ENCODE measurements at places on chromosomes 3 and 15.

- no peak for DNase-seq
These were observed 117.5 kb upstream of the ARHGEF3 start for GRCh38 chr3:56919137-56919796.

GRCh38 chr15:94130504-94130903 is 100.9 kb upstream of the MCTP2 start:
- no peak for DNase-seq

GRCh38 chr15:65790694-65791334 is 1.3 kb downstream of the DENND4A start:
- DNase-seq, result no peak

GRCh38 chr3:111846039-111846438 is 13.0 kb upstream of the PHLDB2 start:
- DNase-seq, result no peak

- no peak for DNase-seq
These were observed 46.9 kb downstream of the ADCY5 start for GRCh38 chr3:123401836-123402530.

- no peak for DNase-seq
These were observed 50.3 kb upstream of the SEC13 start for GRCh38 chr3:10371167-10371566.

DNA sequence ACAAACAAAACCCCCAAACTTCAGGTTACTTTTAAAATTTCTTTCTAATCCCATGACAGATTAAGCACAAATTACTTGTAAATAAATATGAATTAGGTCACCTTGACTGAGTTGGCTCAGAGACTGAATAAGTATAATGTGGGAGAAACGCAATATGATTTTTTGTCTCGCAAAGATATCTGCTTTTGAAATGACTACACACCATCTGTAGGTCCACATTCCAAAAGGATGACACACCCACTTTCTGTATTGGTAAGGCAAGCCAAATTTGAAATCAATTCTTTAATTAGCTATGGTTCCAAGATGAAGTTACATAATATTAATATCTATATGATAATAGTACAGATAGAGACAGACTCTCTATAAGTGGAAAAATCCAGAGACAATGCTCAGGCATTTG is 66.9 kb upstream of the CSPG5 start:
- no peak for DNase-seq

GRCh38 chr3:17951241-17951640 is 208.8 kb upstream of the TBC1D5 start:
- DNase-seq, result no peak

GRCh38 chr3:142664311-142664710 is 59.5 kb upstream of the TRPC1 start:
- no peak for DNase-seq

- DNase-seq, result no peak
These were observed 453.9 kb upstream of the MDFIC2 start for GRCh38 chr3:70766301-70766700.

- no peak for DNase-seq
These were observed 70.2 kb downstream of the FOXB1 start for GRCh38 chr15:60074181-60074885.

DNA sequence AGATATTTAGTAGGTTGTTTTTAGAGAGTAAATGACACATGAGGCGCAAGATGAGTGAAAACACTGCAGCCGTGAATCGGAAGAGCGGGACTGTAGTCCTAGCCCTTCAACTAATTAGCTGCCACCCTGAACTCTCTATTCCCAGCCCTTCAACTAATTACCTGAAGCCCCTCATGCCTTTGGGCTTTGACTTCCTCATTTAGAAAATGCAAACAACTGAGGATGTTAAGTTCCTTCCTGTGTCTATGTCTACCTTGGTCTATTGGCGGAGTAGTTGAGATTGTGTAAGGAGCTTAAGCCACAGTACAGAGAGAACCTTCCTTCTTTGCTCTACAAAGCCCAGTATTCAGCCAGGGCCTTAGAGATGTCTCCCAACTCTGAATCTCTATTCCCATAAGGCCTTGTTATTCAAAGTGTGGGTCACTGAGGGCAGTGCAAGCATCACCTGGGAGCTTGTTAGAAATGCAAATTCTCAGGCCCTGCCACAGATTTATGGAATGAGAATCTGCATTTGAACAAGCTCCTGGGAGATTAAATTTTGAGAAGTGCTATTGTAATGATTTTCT is 71.8 kb upstream of the SCN5A start:
- no peak for DNase-seq

DNA sequence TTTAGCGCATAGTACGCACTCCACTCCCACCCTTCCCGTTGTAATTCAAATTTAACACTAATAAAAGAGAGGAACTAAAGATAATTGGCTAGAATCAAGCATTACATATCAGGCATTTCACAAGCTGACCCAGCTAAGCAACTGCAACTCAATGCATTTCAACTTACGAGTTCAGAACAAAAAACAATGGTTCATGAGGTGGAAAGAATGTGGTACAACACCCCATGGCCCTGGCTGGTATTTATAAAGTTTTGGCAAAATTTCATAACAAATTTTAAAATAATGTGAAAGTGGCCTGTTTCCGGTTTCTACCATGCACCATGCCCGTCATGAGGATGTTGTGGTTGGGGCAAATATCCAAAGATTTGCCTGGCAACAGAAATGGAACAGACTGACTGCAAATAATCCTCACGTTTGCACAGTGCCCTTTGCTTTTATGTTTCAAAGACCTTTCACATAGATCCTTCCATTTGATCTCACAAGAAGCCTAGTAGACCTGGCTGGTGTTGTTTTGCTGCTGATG is 455.3 kb upstream of the NR2F2 start:
- no peak for DNase-seq

DNA sequence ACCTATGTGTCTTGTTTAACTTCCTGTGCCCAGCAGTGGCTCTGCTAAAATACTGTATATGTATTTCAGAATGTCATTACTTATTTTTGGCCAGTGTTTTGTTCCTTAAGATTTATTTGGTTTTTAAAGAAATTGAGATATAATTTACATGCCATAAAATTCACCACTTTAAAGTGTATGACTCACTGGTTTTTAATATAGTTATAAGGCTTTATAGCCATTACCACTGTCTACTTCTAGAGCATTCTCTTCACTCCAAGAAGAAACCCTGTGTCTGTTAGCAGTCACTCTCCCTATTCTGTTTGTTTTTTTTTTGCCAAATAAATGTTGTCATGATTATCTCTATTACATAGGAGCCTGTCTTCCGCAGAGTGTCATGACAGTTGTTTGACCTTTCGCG is 25.8 kb downstream of the PPM1L start:
- DNase-seq, result no peak

DNA sequence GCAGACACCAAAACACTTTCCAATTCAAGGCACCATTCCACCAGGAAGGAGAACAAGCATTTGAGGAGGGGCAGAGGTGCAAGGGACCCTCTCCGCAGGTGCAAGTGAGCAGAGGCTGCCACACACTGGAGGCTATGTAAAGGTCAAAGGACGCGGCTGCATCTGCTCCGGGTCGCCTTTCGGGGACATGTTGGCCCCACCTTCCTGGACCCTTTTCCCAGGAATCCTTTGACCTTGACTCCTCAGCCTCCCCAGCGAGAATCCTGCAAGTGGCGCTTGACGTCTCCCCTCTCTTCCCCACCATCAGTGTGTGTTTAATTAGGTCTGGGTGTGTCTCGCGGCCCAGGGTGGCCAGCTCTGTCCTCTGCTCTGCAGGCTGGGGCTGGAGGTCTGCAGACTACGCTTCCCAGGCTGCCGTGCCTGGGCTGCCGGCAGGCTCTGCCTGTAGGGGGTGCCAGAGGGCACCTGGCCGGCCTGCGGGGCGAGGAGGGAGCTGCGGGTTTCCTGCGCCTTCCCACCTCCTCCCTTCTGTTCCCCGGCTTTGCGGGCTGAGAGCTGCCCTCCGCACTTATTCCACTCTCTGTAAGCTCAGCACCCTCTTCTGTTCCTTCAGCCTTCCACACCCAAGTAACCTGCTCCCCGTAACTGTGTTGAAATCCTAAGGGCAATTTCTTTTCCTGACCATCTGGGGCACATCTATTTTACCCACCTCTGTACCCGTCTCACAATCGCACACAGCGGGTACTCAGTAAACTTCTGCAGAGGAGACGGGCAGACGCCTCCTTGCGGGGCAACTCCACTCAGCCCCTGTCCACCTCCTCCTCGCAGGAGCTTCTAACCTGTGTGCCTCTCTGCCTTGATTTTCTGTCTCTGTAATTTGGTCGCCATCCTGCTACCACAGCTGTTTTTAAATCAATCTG is 129.8 kb downstream of the NSMCE3 start:
- no peak for DNase-seq

DNA sequence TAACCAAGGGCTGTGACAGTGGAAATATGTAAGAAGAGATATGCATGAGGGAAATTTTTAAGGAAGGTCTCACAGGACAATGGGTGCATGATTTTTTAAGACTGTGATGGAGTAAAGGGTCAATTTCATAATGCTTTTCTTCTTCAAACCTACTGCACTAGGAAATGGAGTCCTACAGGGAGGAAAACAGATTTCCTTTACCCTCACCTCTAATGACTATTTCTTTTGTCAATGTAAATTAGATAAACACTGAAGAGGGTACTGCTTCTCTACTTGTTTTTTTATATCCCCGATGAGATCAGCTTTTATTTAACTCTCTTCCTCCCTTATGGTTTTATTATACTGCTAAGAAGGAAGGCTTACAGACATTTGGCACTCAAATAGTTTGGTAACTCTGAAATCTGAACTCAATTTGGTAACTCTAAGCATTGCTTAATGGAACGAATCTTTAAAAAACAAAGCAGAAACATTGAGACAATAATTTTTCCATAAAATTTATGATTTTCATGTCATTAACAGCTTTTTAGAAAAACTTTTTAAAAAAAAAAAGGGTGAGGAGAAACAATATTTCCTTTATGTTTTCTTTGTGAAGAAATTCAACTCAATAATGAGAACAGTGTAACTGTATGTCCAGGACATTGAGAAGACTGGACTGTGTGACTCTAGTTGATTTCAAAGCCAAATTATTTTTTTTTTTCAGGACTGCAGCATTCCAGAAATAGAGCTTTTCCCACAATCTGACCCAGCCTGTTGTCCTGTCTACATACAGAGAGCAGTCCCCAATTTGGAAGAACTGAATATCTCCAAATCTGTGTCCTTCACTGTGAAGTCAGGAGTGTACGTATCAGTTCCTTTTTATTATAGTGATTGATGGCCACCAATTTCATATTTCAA is 64.4 kb downstream of the CRYBG3 start:
- no peak for DNase-seq

GRCh38 chr15:101174152-101174920 is 77.5 kb downstream of the CHSY1 start:
- DNase-seq, result no peak

- DNase-seq, result no peak
These were observed 260.4 kb downstream of the EPHB1 start for GRCh38 chr3:135055449-135055848.

DNA sequence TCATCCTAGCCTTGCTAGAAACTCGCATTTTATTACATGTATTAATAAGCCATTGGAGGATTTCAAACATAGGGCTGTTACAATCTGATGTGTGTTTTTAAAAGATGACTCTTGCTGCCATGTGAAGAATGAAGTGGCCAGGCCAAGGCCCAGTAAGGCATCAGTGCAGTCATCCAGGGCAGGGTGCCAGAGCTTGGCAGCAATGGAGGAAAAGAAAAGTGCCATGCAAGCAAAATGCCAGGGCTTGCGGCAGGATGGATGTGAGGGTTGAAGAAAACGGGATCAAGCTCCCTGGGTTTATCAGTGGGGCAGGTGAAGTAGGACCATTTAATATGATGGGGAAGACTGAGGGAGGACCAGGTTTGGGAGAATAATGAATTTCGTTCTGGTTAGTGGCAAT is 183.6 kb downstream of the MINAR1 start:
- DNase-seq, result no peak

GRCh38 chr3:71905426-71905825 is 120.5 kb upstream of the PROK2 start:
- no peak for DNase-seq

DNA sequence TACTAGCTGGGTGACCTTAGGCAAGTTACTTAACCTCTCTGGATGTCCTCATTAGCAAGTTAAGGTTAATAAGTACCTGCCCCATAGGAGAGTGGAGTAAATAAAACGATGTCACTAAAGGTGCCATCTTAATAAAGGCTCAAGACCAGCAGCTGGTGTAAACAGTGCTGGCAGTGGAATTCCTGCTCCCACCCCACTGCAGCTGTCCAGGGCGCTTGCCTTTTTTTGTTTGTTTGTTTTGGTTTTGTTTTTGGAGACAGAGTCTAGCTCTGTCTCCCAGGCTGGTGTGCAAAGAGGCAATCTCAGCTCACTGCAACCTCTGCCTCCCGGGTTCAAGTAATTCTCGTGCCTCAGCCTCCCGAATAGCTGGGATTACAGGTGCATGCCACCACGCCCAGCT is 28.9 kb downstream of the IDH3A start:
- no peak for DNase-seq

DNA sequence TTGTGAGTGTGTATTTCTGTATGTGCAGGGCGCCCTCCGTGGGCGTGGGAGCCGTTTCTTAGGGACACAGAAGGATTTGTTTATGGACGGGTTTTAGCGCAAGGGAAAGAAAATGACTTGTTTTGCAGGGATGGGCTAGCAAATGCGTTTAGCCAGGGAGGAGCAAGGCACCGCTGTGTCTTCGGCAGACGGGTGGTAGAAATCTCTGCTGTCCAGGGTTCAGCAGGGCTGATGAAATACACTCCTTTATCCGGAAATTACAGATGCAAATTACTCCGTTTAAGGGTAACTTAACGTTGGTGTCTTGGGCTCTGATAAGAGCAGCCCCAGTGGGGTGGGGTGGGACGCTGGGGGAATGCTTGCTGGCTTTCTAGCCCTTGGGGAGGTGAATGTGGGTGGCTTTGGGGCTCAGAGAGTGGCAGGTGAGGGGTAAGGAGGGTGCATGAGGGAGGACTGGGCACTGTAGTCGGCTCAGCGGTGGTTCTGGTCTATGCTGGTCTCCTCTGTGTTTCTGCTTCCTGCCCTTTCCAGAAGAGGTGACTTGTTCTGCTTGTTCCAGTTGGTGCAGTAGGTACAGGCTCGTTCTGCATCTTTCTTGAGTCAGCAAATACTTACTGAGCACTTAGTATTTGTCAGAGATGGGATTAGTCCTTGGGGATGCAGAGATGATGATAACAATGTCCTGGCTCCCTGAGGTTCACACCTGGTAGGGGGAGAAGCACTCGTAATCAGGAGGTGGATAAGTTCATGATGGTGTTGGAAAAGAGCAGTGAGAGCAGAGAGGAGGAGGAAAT is 954 bp downstream of the SV2B start:
- DNase-seq, result no peak

DNA sequence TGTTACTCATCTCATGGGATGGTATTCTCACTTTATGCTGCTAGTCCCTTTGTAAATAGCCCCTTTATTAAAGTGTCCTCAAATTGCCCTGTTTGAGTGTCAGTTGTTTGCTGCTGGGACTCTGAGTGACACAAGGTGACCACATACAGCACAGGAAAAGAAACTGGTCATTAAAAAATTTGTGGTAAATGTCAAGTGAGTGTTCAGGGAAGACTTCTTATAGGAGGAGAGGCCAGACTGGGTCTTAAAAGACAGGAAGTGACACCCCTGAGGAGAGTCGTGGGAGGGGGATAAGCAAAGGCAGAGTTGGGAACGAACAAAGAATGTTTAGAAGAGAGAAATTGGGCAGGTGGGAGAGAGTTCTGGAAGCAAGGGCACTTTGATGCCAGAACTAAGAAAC is 35.2 kb downstream of the CCR3 start:
- DNase-seq, result no peak

Measured in activated CD8-positive, alpha-beta memory T cell treated with anti-CD3 and anti-CD28 coated beads for 1 hour (primary cell).